Right renal cortex interstitium (tissue), 3 donors: ENCODE measurements at places on chromosomes 6 and 20.

GRCh38 chr6:8240301-8240700, 138.0 kb upstream of the EEF1E1 start:
- no peak for DNase-seq

DNA sequence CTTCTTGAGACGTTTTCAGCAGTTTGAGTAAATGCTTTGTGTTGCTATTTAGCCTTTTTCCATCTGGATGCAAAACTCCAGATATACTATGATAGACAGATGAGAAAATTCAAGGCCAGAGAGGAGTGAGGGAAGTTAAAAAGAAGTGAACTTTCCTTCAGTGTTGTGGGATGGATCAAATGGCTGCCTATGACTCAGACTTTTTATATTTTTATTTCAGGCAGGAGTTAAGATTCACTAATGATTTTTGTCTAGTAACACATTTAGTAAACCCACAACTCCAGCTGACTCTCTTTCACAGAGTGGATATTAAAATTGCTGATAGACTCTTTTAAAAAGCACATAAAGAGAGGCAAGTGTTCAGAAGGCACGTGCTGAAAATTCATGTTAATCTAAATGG, 23.2 kb upstream of the PTCHD4 start:
- DNase-seq = no peak

GRCh38 chr20:49278818-49279676, 1.2 kb upstream of the ZNFX1 start:
- no peak for DNase-seq

- no peak for DNase-seq
Observed at GRCh38 chr6:147642458-147642857, 134.0 kb downstream of the SAMD5 start.

DNA sequence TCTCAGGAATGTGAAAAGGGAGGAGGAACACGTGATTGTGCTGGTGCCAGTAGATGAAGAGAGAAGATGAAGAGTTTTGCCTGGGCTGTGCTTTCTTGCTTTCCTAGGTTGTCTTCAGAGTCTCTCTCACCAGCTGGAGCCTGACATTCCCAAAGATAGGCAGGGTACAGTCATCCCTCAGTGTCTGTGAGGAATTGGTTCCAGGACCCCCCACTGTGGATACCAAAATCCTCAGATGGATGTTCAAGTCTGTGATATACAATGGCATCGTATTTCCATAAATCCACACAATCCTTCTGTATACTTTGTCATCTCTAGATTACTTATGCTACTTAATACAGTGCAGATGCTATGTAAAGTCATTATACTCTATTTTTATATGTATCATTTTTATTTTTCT, 113.5 kb downstream of the SAMD5 start:
- no peak for DNase-seq

DNA sequence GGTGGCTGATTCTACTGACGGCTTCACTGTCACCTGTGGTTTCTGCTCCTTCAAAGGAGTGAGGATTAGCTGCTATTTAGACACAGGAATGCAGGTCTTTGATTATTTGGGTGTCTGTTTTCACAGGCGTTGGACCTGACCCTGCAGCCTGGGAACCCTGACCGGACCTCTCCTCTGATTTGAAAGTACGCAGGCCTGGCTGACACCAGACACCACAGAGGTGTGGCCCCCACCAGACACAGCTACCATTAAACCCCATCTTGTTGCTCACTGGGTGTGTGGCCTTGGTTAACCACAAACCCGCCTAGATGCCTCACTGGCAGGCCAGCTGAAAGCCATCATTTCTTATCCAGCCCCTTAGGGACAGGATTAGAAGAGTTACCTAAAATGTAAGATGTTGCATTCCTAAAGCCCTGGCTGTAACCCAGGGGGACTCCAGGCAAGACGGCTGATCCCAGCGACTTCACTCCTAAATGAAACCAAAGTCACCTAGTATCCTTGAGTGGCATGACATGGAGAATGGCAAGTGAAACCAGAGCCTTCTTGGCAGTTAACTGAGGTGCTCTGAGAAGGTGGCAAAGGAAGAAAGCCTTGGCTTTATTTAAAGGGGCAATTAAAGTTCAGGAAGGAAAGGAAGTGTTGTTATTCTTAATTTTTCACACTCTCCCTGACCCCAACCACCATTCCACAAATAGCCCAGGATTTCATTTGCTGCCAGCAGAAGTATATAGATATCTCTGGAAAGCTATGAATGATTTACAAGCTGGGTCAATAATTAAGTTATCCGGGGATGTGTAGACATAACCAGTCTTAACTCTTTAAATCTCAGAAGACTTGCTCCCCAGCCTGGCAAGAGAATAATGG, 169.9 kb downstream of the QRSL1 start:
- DNase-seq = peak; percentile 41

- no peak for DNase-seq
Observed at GRCh38 chr6:35977308-35977707, 47.1 kb downstream of the SLC26A8 start.

- DNase-seq = no peak
Observed at GRCh38 chr20:9225879-9226278, 157.0 kb downstream of the PLCB4 start.

DNA sequence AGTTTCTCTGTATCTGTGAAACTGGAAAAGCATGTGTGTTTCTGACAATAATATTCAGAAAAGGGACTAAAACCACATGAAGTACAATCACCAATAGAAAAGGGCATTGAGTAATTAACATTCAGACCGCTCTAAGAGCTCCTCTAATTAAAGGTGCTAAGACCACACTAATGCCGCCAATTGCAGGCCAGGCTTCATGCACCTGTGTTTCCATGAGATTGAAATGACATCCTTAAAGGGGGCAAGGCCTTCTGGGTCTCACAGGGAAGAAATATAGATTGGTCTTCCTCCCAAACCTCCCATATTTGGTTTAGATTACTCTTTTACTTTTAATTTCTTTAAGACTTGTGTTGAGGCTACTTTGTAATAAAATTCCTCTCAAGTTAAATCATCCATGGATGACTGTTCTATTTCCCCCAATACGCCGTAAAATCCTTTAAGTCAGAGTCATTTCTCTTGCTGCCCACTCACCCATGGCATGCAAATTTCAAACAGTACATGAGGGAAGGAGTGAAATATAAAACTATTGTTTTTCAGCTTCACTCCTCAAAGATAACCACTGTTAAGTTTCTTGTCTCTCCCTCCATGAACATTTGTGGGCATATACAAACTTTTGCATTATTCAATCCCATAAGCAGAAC, 110.6 kb downstream of the UBE3D start:
- no peak for DNase-seq

DNA sequence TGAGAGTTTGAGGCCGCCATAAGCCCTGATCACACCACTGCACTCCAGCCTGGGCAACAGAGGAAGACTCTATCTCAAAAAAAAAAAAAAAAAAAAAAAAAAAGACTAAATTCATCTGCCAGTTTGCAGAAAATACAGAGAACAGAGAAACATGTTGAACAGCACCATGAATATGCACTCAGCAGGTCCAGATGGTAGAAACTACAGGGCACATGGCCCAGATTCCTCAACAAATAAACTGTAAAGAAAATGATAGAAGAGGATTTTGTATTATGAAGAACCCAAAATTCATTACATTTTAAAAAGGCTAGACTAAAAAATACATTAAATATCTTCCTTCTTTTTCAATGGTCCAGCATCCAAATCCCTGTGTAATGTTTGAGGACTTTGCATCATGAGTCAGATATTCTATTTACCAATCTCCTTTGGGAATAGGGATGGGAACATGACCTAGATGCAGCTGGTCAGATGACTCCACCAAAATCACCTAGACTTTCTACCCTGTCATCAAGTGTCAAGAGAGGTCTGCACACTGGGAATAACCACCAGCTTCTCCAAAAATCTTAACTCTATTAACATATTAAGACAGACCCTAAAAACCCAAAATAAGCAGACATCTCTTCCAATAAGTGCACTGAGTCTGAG, 189.1 kb upstream of the TCF21 start:
- no peak for DNase-seq
